ENCODE measurements at places on chromosomes 12 and 14.
A peak's percentile ranks its signal among the peaks of the same experiment; 100 is the strongest.

DNA sequence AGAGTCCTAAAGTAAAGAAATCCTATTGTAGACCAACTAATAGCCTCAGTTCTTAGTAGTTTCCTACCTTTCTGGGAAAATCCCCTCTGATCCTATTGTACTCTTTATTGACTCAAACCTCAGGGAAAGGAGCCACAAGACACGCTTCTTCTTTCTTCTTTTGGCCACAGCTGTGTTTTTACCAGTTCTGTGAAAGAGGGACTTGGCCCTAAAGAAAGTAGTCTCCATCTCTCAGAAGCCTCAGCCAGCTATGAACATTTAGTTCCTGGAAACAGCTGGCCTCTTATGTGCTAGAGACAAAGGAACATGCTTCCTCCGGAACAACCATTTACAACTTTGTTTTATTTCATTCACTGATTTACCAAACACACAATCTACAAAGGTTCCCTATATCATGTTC, 66.1 kb upstream of the ARID2 start:
- H3K27ac ChIP-seq: no peak overlapping the region
- no peak overlapping the region for H3K4me3 ChIP-seq
- H3K27me3 ChIP-seq: no peaks in the 10 kb centered on the region
- no peaks in the 10 kb centered on the region for H3K36me3 ChIP-seq
- DNase-seq: no peak

- no peaks in the 10 kb centered on the region for H3K4me1 ChIP-seq
- peaks cover 97% of the 10 kb centered on the region for H3K36me3 ChIP-seq
- DNase-seq: no peak
- H3K27ac ChIP-seq: no peak overlapping the region
These were observed 14.2 kb downstream of the FAM161B start for GRCh38 chr14:73935666-73936065.

GRCh38 chr14:67357186-67357968, 2.2 kb downstream of the ATP6V1D start:
- peak overlapping the region; percentile 98 for H3K27ac ChIP-seq
- H3K4me3 ChIP-seq: no peak overlapping the region
- H3K36me3 ChIP-seq: peaks cover 11% of the 10 kb centered on the region
- H3K4me1 ChIP-seq: peaks cover 54% of the 10 kb centered on the region
- H3K27me3 ChIP-seq: no peaks in the 10 kb centered on the region

DNA sequence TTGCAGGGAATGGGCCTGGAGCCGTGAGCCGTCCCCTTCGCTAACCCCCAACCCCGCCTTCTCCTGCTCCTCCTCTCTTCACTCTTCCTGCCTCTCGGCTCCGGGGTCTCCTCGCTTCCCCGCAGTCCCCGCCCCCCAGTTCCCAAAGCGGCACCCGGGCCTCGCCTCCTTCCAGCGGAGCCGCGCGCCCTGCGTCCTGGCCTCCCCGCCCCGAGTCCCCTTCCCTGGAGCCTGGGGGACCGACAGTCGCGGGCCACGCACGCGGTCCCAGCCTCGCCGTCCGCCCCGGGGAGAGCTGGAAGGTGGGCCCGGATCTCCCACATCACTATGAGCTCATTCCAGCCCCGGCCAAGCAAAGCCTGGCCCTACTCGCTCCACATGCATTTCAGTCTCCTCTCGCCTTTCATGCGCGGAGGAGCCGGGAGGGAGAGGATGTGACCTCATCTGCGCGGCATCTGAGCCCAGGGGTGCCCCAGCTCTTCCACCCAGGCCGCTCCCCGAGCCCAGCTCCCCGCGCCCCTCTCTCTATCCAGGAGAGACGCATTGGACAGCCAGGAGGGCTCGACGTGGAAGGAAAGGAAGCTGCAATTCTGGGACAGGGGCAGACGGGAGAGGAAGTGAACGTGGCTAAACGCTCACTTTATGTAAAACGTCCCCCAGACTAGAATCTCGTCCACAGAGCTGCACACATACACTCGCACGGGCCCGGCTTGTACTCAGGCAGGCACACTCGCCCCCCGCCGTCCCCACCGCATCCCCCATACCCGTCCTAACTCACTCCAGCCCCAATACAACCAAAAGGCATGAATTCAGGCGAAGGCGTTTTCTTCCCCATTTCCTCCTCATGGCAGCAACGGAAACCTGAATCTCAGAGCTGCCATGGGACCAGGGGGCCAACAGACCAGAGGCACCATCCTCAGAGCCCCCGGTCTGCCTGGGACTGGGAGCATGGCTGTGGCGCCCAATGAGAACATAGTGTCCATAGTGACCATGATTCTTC, 108.7 kb upstream of the CCND2 start:
- DNase-seq: peak; percentile 62
- no peaks in the 10 kb centered on the region for H3K27me3 ChIP-seq
- no peak overlapping the region for H3K27ac ChIP-seq
- H3K36me3 ChIP-seq: no peaks in the 10 kb centered on the region
- H3K4me1 ChIP-seq: no peaks in the 10 kb centered on the region

- no peak for DNase-seq
- no peaks in the 10 kb centered on the region for H3K27me3 ChIP-seq
- peaks cover 60% of the 10 kb centered on the region for H3K4me1 ChIP-seq
- no peak overlapping the region for H3K27ac ChIP-seq
- no peaks in the 10 kb centered on the region for H3K36me3 ChIP-seq
These were observed 24.3 kb downstream of the CNOT2 start for GRCh38 chr12:70267550-70267949.

- H3K4me3 ChIP-seq: no peak overlapping the region
- H3K36me3 ChIP-seq: no peaks in the 10 kb centered on the region
- H3K4me1 ChIP-seq: no peaks in the 10 kb centered on the region
- no peaks in the 10 kb centered on the region for H3K27me3 ChIP-seq
- no peak for DNase-seq
These were observed 770.8 kb upstream of the ALG10B start for GRCh38 chr12:37545759-37546158.

GRCh38 chr14:31933716-31934115, 143.4 kb upstream of the ARHGAP5 start:
- no peak overlapping the region for H3K27ac ChIP-seq
- DNase-seq: no peak
- H3K27me3 ChIP-seq: no peaks in the 10 kb centered on the region
- no peak overlapping the region for H3K4me3 ChIP-seq

DNA sequence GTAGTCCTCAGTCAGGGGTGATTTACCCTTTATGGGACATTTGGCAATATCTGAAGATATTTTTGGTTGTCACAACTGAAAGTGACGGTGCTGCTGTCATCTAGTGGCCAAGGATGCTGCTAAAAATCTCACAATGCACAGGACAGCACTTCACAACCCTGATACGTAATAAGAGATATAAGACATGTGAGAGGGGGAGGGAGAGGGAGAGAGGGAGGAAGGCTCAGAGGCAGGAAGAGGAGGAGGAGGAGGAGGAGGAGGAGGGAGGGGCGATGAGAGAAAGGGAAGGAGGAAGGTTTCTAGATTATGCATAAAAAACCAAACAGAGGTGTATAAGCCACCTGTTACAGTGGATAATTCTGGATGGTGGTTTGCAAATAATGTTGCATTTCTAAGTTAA, 14.3 kb downstream of the MYL2 start:
- H3K36me3 ChIP-seq: peaks cover 10% of the 10 kb centered on the region
- H3K4me3 ChIP-seq: no peak overlapping the region
- no peak for DNase-seq
- no peak overlapping the region for H3K27ac ChIP-seq
- no peaks in the 10 kb centered on the region for H3K27me3 ChIP-seq

GRCh38 chr12:99455350-99456035, 192.1 kb upstream of the GARIN6 start:
- no peak overlapping the region for H3K4me3 ChIP-seq
- H3K27me3 ChIP-seq: no peaks in the 10 kb centered on the region
- H3K4me1 ChIP-seq: no peaks in the 10 kb centered on the region
- DNase-seq: no peak

- H3K4me1 ChIP-seq: no peaks in the 10 kb centered on the region
- no peak for DNase-seq
- H3K27ac ChIP-seq: no peak overlapping the region
- H3K36me3 ChIP-seq: no peaks in the 10 kb centered on the region
- peaks cover 17% of the 10 kb centered on the region for H3K27me3 ChIP-seq
- no peak overlapping the region for H3K4me3 ChIP-seq
These were observed 13.3 kb upstream of the ANAPC5 start for GRCh38 chr12:121365416-121366062.

DNA sequence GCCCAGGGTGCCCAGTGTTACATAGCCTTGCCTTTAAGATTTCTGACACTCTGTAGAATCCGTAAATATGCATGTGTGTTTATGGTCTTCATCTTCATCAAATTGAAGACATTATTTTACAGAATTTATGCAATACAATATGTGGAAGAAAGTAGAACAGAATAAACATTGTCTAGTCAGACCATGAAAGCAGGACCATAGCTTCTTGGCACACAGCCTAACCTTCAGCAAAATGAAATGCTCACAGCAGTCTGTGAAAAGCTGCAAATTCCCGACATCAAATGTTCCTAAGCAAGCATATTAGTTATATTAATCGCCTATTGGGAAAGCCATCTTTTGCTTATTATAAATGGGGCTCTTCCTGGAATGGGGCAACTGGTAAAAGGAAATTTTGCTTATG, 111.3 kb upstream of the GARIN2 start:
- no peak for DNase-seq
- no peaks in the 10 kb centered on the region for H3K27me3 ChIP-seq
- H3K36me3 ChIP-seq: no peaks in the 10 kb centered on the region
- no peaks in the 10 kb centered on the region for H3K4me1 ChIP-seq
- no peak overlapping the region for H3K27ac ChIP-seq
- no peak overlapping the region for H3K4me3 ChIP-seq

GRCh38 chr14:92668276-92668973, 80.0 kb downstream of the LGMN start:
- H3K36me3 ChIP-seq: no peaks in the 10 kb centered on the region
- no peak overlapping the region for H3K4me3 ChIP-seq
- peaks cover 5% of the 10 kb centered on the region for H3K4me1 ChIP-seq
- no peak for DNase-seq

DNA sequence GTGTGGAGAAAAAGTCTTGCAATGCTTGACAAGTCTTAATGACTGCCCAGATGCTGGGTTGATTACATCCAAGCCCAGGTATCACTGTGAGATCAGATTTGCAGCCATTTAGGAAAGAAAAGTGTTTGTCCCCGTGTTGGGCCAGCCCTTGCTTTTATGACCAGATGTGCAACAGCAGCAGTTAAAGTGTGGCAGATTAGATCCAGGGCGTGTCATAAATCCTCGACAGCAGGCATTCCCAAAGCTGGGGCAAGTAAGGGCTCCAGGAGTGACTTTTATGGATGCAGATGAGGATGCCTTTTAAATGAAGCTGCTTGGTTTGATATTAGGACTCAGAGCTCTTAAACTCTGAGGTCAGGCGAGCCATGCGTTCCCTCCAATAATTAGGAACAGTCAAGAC, 1.7 kb downstream of the SMOC1 start:
- no peak overlapping the region for H3K4me3 ChIP-seq
- no peak overlapping the region for H3K27ac ChIP-seq
- no peak for DNase-seq
- H3K27me3 ChIP-seq: peaks cover 78% of the 10 kb centered on the region
- peaks cover 6% of the 10 kb centered on the region for H3K4me1 ChIP-seq

GRCh38 chr12:69515394-69515930, 45.3 kb downstream of the FRS2 start:
- H3K27ac ChIP-seq: no peak overlapping the region
- H3K27me3 ChIP-seq: no peaks in the 10 kb centered on the region
- H3K4me1 ChIP-seq: peaks cover 66% of the 10 kb centered on the region
- H3K4me3 ChIP-seq: no peak overlapping the region

DNA sequence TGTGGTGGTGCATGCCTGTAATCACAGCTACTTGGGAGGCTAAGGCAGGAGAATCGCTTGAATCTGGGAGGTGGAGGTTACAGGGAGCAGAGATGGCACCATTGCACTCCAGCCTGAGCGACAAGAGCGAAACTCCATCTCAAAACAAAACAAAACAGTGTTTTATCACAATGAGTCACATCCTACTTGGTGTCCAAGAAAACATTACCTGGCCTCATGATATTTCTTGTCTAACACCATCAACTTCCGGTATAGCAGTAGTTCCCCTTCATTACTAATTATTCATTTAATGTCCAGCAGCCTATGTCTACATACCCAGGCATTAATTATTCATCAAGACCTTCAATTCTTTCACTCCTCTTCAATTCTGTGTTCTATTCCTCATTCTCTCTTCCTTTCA, 115.5 kb downstream of the CCDC59 start:
- no peaks in the 10 kb centered on the region for H3K4me1 ChIP-seq
- no peak for DNase-seq
- H3K27me3 ChIP-seq: no peaks in the 10 kb centered on the region
- H3K36me3 ChIP-seq: no peaks in the 10 kb centered on the region
- H3K27ac ChIP-seq: no peak overlapping the region

- no peak for DNase-seq
- no peak overlapping the region for H3K4me3 ChIP-seq
- H3K27me3 ChIP-seq: peaks cover 3% of the 10 kb centered on the region
- no peaks in the 10 kb centered on the region for H3K36me3 ChIP-seq
- H3K4me1 ChIP-seq: no peaks in the 10 kb centered on the region
These were observed 75.0 kb upstream of the MAP1LC3B2 start for GRCh38 chr12:116483959-116484750.

- H3K4me3 ChIP-seq: no peak overlapping the region
- no peaks in the 10 kb centered on the region for H3K4me1 ChIP-seq
- peaks cover 26% of the 10 kb centered on the region for H3K27me3 ChIP-seq
- no peaks in the 10 kb centered on the region for H3K36me3 ChIP-seq
- no peak overlapping the region for H3K27ac ChIP-seq
These were observed 86.4 kb upstream of the RPH3A start for GRCh38 chr12:112705037-112705632.

DNA sequence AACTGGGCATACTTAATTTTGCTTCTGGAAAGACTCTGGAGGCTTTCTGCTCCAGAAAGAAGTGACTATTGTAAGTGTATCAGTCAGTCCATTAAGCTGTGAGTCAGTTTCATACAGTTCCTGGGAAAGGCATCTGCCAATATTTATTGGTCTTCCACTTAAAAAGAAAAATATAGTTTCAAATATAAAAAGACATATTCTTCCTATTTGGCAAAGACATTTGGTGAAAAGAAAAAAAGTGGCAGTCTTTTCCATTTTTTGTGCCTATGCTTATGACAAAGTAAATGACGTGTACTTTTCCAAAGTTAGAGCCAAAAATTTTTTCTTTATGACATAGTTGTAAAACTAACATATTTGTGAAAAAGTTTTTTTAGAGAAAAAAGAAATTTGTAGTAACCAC, 12.3 kb downstream of the TMEM30B start:
- DNase-seq: no peak
- H3K36me3 ChIP-seq: no peaks in the 10 kb centered on the region
- no peak overlapping the region for H3K4me3 ChIP-seq
- H3K27ac ChIP-seq: no peak overlapping the region
- H3K27me3 ChIP-seq: peaks cover 32% of the 10 kb centered on the region

Measured in heart right ventricle (tissue), 16 donors.